GM13977 (cell line): ENCODE measurements at places on chromosomes 5 and 9.

- no peak for DNase-seq
These were observed 30.9 kb upstream of the BARHL1 start for GRCh38 chr9:132551556-132551955.

DNA sequence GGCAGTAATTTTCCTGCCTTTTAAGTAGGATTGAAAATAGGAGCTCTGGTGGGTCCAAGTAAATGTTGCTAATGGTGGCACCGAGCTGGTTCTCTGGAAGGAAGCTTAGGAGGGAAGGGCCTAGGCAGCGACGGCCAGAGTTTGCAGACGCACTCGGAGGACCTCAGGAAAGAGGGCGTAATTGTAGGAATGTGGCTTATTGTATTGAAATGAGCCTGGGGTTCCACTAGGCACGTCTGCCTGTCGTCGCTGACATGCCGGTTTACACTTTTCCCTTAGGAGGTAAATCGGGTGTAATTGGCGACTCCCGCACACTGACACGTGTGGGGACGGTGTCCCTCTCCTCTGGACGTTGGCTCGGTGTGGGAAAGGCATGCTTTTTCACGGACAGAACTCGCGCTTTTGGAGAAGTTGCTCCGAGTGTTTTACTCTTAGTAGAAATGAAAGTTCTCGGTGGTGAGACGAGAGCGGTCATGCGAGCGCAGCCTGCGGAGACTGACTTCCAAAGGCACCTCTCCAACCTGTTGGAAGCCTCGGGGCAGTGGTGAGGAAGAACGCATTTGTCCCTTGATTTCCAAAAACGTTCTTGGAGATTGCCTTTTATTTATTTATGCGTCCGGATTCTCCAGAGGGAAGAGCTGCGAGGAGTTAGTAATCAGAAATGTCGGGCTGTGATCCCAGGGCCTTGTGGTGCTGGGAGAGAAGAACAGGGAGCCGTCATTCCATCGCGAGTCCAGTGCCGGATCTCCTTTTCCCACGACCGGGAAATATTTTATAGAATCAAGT is 1.3 kb downstream of the NR4A3 start:
- no peak for DNase-seq

- no peak for DNase-seq
These were observed 7.2 kb upstream of the SFXN1 start for GRCh38 chr5:175471196-175471595.

DNA sequence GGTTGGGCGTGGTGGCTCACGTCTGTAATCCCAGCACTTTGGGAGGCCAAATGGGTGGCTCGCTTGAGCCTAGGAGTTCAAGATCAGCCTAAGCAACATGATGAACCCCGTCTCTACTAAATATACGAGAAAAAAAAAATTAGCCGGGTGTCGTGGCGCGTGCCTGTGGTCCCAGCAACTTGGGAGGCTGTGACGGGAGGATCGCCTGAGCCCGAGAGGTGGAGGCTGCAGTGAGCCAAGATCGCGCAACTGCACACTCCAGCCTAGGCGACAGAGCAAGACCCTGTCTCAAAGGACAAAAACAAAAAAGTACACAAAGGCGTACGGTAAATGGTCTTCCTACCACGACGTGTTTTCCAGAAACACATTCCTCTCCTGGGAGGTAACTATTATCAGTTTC is 538 bp upstream of the BDP1 start:
- DNase-seq = no peak

DNA sequence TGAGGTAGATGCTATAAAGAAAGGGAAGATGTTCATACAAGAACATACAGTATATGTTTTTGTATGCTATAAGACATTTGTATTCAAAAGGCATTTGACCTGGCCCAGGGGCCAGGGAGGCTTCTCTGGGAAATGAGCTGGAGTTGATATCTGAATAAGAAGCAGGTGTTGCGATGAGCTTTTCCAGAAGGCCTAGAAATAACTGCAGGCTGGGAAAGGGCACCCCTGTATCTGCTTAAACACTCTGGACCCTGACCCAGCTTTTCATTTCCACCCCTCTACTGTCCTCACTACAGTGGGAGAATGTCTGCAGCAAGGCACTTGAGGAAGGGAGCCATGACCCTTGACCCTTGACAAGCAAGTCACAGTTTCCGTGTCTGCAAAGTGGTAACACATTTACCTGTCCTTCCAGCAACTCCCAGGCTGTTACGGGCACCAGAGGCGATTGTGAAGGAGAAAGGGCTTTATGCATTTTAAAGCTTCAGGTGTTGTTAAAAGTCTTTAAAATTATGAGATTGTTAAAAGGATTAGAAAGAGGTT is 88.2 kb upstream of the PANK3 start:
- no peak for DNase-seq

- no peak for DNase-seq
These were observed 53.9 kb upstream of the POMT1 start for GRCh38 chr9:131448818-131449217.

DNA sequence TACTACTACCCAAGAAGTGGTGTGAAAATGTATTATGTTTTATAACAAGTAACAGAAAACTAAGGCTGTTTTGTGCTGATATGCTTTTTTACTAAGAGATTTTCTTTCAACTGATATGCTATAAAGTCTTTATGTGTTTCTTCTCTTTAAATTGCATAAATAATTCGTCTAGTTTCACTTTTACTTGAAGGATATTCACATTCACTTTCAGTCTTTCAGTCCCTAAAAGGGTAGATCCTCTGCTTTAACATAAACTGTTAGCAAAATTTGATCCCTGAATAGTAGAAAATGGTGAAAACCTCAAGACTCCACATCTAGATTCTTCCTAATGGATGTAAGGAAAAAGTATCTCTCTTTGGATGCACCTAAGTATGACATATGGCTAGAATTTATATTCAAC is 69.0 kb upstream of the FST start:
- peak; percentile 36 for DNase-seq
